ENCODE measurements at places on chromosomes 12 and 14.

DNA sequence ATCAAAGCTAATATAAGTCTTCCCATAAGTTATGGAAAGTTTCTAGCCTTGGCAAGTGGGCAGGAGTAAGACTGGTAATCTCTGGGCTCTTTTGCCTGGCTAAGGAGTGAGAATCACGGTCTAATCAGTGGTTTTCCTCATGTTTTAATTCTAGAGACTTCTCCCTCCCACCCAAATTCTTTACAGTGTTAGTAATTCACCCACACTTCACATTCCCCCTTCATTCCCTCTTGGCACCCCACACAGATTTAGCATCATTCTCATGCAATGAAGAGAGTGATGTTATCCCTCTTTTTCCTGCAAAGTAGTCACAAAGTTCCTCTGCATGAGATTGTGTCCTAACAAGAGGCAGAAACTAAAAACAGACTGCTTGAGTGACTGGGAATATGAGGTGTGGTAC is 28.6 kb upstream of the CACNA2D4 start:
- DNase-seq, result no peak

GRCh38 chr14:105398726-105399465 is 558 bp downstream of the TEX22 start:
- no peak for DNase-seq

GRCh38 chr14:31090883-31091764 is 64.9 kb upstream of the STRN3 start:
- DNase-seq, result peak; percentile 100

DNA sequence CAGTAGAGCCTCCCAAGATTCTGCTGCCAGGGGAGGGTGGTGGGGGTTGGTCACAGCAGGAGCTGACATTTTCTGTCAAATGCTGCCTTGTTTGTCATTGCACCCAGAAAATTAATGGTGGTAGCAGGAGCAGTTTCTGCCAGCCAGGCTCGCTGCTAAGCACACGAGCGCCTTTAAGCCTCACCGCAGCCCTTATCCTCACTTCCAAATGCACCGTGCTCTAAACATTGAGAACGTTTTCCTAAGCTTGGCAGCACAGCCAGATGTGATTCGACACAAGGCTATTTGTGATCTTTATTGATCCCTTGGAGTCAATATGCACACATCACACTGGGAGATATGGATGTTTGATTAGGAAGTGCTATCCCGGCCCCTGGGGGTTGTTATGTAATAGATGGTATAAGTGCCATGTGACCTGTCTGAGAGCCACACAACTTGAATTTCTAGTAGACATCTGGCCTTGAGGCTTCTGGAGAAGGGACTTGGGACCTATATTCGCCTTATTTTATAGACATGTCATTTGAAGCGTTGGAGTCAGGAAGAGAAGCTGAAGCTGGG is 31.6 kb upstream of the BEGAIN start:
- no peak for DNase-seq

DNA sequence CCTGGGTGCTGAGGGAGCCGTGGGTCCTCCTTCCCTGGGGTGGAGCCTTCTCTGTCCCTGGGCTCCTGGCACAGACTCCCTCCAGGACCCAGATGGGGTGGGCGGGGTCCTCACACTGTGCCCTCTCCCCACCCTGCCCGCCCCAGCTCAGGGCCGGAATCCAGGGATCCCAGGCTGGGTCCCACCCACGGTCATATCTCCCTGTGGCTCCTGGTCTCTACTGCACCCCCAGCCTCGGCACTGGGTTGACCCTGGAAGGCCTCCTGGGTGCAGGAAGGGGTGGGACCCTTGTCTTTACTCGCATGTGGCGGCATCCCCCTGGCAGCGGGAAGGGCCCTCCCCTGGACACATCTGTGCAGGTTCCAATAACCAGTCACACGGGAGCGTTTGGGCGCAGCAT is 75.8 kb upstream of the EIF5 start:
- DNase-seq, result no peak

DNA sequence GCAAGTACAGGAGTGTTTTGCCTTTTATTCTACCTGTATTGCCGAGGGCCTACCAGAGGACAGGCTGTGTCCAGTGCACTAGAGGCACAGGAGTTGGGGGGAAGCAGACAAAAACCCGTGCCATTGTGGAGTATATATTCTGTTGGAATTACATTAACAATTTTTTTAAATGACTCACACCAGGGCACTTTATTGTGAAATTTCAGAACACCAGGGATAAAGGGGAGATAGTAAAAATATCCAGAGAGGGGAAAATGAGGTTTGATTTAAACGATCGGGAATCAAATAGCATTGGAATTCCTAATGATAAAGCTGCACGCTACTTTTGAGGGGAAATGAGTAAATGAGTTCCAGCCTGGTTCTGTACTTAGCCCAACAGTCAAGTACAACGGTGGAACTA is 123.2 kb downstream of the PELI2 start:
- DNase-seq, result no peak

Data from inflammatory macrophage treated with lipopolysaccharide for 1 hour (primary cell).